ENCODE measurements at places on chromosomes 6 and 20.

DNA sequence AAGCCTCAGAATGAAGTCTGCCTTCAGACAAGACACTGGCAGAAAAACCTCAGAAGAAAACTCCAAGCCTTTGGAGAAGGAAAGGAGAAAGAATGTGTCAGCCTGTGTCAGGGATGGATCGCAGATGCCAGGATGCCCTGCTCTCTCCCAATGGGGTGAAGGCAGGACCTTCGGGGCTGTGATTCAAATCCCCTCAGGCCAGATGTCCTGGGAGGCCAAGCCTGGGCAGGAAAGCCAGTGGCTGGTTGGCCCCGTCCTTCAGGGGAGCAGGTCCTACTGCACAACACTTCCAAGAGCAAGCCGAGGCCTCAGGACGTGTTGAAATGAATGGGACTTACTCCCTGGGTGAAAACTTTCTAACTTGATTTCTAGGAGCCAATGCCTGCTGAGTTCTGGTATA, 36.5 kb downstream of the GJA10 start:
- DNase-seq: no peak

GRCh38 chr20:37573626-37574198, 46.0 kb upstream of the BLCAP start:
- no peak for DNase-seq

GRCh38 chr20:650954-651353, 2.0 kb downstream of the SRXN1 start:
- DNase-seq: no peak

GRCh38 chr6:208938-209337, 83.3 kb upstream of the DUSP22 start:
- DNase-seq: no peak

GRCh38 chr6:124463271-124463670, 499.0 kb upstream of the RNF217 start:
- DNase-seq: no peak

GRCh38 chr20:38536310-38536709, 44.7 kb upstream of the ADIG start:
- DNase-seq: no peak
